ENCODE measurements at places on chromosomes 4 and X.

DNA sequence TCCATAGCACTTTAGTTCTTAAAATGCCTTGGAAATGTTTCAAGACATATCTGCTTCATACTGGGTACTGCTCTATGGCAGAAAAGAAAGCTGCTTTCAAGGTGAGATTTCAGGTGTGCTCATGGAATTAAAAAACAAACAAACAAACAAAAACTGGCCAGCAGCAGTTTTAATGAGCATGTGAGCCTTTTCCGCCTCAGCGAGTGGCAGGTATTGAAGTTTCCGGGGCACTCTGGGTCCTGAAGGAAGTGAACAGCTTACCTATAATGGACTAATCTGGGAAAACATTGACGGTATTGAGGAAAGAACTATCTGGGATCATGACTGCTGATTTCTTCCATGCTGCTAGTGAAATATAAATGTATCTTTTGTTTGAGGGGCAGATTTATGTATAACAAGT is 194.6 kb downstream of the MAML3 start:
- DNase-seq: no peak

DNA sequence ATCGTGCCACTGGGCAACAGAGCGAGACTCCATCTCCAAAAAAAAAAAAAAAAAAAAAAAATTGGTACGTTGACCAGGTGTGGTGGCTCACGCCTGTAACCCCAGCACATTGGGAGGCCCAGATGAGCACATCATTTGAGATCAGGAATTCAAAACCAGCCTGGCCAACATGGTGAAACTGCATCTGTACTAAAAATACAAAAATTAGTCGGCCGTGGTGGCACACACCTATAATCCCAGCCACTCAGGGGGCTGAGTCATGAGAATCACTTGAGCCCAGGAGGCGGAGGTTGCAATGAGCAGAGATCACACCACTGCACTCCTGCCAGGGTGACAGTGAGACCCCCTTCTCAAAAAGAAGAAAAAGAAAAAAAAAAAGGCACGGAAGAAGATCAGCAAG is 24.5 kb downstream of the RBMX start:
- DNase-seq: no peak

DNA sequence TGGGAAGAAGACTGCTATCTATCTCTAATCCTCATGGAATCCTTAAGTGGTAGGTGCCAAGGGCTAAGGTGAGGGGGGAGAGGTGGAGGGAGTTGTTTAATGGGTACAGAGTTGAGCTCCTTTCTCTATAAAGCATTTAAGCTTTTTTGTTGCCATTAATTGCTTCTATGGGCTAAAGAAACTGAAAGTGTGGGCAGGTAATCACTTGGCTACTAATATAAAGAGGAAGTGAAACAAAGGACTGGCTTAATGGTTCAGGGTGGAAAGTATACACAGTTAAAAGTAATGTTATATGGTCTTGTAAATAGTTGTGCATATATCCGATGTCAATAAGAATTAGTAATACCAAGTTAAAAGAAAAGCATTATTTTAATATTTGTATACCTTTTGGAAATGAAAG is 83.9 kb downstream of the POLA1 start:
- DNase-seq: no peak

DNA sequence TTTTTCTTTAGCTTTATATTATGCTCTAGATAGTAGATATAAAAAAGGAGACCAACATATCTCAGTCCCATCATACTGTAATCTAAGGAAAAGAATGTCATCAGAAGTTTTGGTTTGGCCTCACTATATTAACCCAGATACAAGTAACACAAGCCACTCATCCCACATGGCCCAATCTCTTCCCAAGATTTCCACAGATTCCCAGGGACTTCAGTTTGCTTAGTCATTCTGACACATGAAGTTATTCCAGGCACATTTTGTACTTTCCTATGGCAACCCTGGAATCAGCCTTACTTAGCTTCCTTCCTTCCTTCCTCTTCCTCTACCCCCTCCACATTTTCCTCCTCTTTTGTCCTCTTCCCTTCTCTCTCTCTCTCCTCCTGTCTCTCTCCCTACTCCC is 21.7 kb upstream of the DCLK2 start:
- no peak for DNase-seq

DNA sequence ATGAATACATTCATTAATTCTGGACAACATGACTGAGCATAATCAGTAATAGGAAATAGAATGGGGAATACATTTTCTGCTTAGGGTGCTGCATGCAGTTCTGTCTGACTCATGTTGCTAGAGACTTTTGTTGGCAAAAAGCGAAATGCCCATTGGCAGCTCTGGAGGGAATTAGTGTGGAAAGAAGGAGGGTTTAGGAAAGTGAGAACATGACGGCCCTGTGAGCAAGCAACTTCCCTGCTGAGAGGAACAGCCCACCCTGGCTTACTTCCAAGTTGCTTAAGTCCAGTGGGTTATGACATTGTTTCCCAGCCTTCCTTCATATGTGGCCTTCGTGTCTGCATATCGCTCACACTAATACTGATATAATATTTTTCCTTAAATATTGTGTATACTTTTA is 13.8 kb downstream of the MAD2L1 start:
- DNase-seq: no peak

GRCh38 chr4:8198906-8199593 is at the start of gene SH3TC1:
Gene SH3TC1, plus strand, starts transcription at chr4:8199290. Its CDS starts 5,905 bp downstream, at chr4:8205195.
- DNase-seq: no peak

GRCh38 chr4:123649645-123650391 is 253.2 kb downstream of the SPRY1 start:
- no peak for DNase-seq

DNA sequence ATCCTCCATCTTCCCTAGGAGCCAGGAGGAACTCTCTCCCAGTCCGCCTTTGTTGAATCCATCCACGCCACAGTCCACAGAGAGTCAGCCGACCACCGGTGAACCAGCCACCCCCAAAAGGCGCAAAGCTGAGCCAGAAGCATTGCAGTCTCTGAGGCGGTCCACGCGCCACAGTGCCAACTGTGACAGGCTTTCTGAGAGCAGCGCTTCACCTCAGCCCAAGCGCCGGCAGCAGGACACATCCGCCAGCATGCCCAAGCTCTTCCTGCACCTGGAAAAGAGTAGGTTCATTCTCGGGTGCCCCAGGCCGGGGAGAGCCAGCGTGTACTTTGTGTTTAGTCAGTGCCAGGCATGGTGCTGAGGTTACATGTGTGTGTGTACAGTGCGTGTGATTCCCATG is 7.4 kb downstream of the MSL3 start:
- no peak for DNase-seq

DNA sequence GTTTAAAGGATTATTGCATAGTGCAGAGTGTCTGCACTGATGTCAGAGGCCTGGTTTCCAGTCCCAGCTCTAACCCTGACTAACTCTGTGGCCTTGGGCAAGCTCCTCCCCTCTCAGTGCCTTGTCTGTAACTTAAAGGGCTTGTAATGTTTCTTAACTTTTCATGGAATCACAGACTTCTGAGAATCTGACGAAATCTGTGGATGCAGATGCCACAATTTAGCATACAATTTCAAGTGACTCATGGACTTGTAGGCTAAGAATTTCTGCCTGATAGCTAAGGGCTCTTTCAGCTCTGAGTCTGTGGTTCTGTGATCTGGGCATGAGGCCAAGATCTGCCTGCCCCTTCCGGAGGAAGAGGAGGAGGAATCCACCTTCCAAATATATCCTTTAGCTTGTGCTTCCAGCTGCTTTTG is 236.9 kb downstream of the AR start:
- no peak for DNase-seq

Data from iPS DF 19.7 (cell line).